Activated CD4-positive, alpha-beta T cell treated with anti-CD3 and anti-CD28 coated beads, Interleukin-2, amount 50 U/mL, for 24 hours (primary cell): ENCODE measurements at places on chromosomes 13 and 19.

GRCh38 chr13:113405481-113406300 is 41.8 kb upstream of the GRTP1 start:
- DNase-seq = no peak

- no peak for DNase-seq
Measured at GRCh38 chr13:65825039-65825438, 1405.1 kb downstream of the PCDH9 start.

DNA sequence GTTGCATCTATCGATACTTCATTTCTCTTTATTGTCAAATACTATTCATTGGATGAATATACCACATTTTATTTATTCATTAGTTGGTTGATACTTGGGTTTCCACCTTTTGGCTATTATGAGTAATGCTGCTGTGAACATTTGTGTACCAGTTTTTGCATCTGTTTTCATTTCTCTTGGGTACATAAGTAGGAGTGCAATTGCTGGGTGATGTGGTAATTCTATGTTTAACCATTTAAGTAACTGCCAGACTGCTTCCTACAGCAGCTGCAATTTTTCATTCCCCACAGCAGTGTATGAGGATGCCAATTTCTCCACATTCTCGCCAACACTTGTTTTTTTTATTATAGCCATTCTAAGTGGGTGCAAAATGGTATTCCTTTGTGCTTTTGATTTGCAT is 2.6 kb downstream of the KCNJ14 start:
- DNase-seq = no peak

DNA sequence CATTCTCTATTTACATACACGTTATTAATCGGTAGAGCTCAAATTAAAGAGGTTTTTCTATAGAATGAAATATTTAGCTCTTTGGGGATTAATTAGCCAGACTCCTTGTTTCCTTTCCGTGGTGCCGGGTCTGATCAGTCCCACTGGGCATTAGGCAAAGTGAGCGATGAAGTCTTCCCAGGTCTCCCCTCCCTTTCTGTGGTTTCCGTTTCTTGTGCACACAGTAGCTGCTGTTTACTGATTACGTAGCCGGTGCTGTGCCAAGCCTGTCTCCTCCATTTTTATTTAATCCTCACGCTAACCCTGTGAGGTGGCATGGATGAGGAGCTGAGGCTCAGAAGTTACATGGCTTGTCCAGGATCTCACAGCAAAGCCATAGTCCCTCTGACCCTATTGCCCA is 9.0 kb downstream of the SLC25A15 start:
- DNase-seq = no peak

- DNase-seq = no peak
Measured at GRCh38 chr19:56834564-56835375, 5.8 kb downstream of the PEG3 start.

GRCh38 chr13:80666782-80667552 is 326.0 kb upstream of the SPRY2 start:
- DNase-seq = no peak

DNA sequence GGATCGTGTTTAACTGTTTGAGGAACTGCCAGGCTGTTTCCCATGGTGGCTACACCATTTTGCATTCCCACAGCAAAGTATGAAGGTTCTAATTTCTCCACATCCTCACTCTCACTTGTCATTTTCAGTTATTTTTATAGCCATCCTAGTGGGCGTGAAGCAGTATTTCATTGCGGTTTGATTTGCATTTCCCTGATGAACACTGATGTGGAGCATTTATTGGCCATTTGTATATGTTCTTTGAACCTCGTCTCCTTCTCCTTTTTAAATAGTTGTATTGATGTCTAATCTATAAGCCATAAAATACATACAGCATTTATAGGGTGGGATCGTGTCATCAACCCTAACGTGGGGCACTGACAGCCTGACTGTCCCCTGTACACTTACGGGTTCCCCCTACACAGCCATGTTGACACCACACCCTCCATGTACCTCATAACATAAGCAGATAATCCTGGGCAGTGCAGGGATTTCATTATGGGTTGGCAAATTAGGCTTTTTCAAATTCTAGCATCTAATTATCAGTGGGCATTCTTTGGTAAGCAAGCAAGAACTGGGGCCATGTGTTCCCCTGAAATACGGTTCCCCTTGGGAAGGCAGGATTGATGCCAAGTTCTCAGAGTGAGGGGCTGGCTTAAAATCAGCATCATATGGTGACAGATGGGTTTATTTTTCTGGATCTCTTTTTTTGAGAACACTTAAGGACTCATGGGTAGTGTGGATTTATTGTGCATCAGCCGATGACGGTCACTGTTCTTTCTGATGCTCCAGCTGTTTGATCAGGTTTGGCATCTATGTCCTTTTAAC is 11.6 kb upstream of the ZBTB45 start:
- no peak for DNase-seq

DNA sequence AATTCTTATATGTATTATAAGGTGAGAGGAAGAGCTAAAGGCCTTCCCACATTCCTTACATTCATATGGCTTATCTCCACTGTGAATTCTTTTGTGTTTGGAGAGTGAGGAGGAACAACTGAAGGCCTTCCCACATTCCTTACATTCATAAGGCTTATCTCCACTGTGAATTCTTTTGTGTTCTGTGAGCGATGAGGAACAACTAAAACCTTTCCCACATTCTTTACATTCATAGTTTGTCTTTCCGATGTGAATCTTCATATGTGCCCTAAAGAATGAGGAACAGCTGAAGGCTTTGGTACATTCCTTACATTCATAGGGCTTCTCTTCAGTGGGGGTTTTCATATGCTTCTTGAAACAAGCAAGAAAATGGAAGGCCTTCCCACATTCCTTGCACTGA is 13.3 kb downstream of the ZNF699 start:
- DNase-seq = no peak

DNA sequence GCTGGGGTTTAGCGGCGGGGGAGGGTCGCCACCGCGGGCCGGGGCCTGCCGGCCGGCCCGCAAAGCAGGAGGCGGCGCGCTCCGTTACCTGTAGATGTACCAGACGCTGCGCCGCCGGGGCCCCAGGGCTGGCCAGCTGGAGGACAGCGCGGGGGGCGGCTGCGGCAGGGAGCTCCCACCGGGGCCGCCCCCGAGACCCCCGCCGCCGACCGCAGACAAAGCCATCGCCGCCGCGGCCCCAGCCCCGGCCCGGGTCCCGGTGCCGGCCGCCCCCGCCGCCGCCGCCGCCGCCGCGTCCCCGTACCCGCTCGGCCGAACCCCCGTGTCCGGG is 24.8 kb downstream of the SHANK1 start:
- DNase-seq = no peak
